ENCODE measurements at places on chromosomes 3 and 15.
A peak's percentile ranks its signal among the peaks of the same experiment; 100 is the strongest.

GRCh38 chr3:110021659-110022058, 684.3 kb upstream of the DPPA4 start:
- DNase-seq = no peak

- DNase-seq = no peak
Measured at GRCh38 chr3:452221-452620, 255.7 kb downstream of the CHL1 start.

DNA sequence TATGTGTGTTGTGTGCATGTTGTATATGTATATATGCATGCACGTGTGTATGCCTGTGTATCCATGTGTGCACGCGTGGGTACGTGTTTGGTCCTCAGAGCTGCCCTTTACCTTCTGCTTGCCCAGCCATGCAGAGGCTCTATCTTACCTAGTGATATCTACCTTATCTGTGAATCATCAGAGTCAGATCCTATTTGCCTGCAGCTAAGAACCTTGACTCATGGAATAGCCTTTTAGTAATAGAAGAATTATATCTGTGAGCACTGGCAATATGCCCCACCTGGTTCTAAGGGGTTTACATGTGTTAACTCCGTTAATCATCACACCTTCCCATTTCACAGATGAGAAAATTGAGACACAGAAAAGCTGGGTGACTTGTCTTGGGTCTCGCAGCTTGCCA, 11.0 kb downstream of the PGPEP1L start:
- DNase-seq = no peak

GRCh38 chr3:4823986-4824925, 155.0 kb upstream of the BHLHE40 start:
- no peak for DNase-seq

DNA sequence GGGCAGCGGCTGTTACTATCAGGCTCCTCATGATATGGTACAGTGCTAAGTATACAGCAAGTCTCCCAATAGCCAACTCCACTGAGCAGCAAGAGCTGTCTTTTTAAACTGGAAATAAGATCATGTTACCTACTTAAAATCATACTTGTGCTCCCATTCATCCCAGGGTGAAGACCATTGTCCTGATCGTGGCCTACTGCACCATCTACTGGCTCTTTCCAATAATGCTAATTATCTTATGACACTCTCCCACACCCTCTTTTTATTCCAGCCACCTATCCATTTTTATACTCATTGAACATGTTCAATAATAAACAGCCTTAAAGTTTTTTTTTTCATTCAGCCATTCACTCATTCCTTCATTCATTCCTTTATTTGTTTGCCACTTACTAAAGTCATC, 117.7 kb downstream of the GBE1 start:
- DNase-seq = no peak

- no peak for DNase-seq
Measured at GRCh38 chr3:119913021-119913420, 131.1 kb downstream of the NR1I2 start.

DNA sequence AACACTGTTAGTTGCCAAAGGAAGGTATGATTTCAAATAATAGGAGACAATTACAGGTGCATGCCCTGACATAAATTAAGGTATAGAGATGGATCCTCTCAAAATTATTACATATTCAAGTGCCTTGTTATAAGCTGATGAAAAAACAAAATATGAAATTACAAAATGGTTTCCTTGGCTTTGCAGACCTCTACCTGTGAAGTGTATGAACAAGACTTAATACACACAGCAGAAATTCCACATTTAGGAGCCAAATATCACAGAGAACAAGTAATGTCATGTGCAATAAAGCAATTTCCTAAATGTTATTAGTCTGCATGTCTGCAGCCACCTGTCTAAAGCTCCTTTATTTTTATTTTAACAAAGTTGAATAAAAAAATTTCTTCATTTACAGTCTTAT, 151.5 kb downstream of the ALCAM start:
- no peak for DNase-seq

DNA sequence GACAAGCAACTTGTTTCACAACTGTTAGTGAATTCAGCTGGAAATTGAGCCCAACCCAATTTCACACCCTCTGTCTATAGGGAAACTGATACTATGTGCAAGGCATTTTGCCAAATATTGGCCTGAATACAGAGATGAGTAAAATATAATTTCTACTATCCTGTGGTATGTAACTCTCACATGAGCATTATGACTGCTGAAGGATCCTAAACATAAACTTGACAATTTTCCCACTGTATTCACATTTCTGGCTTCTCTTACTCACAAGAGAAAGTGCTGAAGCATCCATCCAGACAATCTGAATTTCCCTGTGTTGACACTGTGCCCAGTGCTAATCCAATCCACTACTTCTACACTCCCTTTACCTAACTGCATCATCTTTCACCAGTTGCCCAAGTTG, 28.4 kb downstream of the SERPINI2 start:
- no peak for DNase-seq

- DNase-seq = no peak
Measured at GRCh38 chr3:98806521-98806920, 43.4 kb downstream of the ST3GAL6 start.

GRCh38 chr3:139477710-139478640, 1.7 kb upstream of the RBP2 start:
- DNase-seq = peak; percentile 33

GRCh38 chr3:153233986-153234385, 72.0 kb downstream of the RAP2B start:
- no peak for DNase-seq

DNA sequence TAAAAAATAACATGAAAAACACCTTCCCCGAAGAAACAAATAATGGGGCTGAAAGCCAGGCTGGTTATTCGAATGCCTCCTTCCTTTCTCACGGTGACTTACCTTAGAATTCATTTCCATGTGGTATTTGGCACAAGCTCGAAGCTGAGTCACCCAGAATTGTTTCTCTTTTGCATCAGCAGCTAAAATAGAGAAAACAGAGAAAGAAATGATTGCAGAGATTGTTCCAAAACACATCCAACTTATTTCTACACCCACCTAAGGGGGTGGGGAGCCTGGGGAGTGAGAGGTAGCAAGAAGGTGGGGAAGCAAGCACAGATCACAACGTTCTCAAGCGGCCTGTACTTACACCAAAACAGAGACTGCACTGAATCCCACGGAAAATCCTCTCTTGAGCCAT, 104.7 kb downstream of the OSBPL10 start:
- DNase-seq = no peak

DNA sequence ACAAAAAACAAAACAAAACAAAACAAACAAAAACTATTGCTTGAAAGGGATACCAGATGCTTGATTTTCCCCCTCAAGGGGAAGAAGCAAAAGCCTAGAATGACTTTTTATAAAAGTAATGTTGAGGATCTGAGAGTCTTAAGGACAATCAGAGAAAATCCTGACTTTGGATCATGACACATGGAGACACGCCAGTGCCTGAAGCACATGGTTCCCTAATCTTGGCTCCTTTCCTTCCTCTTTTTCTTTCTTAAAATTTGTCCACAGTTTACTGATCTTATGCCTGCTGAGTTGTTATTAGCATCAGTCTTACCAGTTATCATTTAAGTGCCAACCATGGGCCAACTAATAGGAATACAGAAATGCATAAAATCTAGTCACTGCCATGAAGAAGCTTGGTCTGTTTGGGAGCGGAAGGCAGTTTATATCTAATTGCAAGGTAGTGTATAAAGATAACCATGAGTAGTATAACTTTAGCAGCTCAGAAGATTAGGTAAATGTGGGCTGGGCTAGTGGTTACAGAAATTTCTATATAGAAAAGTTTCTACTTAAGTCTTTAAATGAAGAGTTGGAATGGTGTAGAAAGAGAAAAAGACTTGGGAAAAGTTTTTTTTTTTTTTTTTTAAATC, 6.9 kb downstream of the GLCE start:
- no peak for DNase-seq

DNA sequence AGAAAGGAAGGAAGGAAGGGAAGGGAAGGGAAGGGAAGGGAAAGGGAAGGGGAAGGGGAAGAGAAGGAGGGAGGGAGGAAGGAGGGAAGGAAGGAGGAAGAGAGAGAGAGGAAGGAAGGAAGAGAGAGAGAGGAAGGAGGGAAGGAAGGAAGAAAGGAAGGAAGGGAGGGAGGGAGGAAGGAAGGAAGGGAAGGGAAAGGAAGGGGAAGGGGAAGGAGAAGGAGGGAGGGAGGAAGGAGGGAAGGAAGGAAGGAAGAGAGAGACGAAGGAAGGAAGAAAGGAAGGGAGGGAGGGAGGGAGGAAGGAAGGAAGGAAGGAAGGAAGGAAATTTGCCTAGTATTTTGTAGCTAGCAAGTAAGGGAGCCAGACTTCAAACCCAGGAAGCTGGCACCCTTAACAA, 583.9 kb downstream of the RBMS3 start:
- no peak for DNase-seq

GRCh38 chr15:55859681-55860080, 116.7 kb upstream of the PRTG start:
- DNase-seq = no peak

- no peak for DNase-seq
Measured at GRCh38 chr3:60542995-60543394, 708.3 kb downstream of the FHIT start.

- DNase-seq = no peak
Measured at GRCh38 chr3:40337136-40338108, 27.9 kb downstream of the EIF1B start.

- peak; percentile 89 for DNase-seq
Measured at GRCh38 chr3:13021141-13022114, 51.8 kb downstream of the IQSEC1 start.

GRCh38 chr3:133894353-133895207, 1.1 kb downstream of the RAB6B start:
- no peak for DNase-seq

- DNase-seq = no peak
Measured at GRCh38 chr3:196872316-196872715, 4.6 kb downstream of the SENP5 start.

- no peak for DNase-seq
Measured at GRCh38 chr15:64574301-64575017, 114.1 kb downstream of the ZNF609 start.

- no peak for DNase-seq
Measured at GRCh38 chr3:158789592-158789991, 12.3 kb upstream of the MFSD1 start.

DNA sequence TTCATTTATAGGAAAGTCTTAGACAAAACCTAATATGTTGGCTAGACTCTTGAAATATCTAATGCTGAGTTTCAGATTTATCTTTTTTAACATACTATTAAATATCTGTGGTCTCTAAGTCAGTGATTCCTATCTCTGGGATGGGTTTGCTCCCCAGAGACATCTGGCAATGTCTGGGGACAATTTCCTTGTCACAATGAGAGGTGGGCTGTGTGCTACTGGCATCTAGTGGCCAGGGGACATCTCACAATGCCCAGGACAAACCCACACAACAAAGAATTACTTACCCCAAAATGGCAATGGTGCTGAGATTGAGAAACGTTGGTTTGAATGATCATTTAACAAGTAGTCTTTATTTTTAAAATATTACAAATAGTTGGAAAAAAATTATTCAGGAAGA, 602.1 kb downstream of the MAGI1 start:
- no peak for DNase-seq

DNA sequence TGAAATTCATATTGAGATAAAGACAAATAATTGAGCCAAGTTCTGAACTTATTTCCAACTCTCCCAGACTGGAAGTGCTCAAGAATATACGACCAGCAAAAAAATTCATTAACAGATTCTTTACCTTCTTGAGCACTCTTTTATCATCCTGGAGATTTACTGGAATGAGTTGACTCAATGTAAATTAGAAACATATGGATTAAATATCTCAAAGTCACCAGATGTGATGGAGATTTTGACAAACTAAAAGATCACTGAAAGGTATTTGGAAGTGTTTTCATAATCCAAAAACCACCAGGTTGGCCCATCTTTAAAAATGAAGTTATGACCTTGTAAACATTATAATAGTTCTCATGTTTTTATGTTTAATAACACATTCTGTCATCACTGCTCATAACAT, 433.2 kb upstream of the RASGRP1 start:
- no peak for DNase-seq

DNA sequence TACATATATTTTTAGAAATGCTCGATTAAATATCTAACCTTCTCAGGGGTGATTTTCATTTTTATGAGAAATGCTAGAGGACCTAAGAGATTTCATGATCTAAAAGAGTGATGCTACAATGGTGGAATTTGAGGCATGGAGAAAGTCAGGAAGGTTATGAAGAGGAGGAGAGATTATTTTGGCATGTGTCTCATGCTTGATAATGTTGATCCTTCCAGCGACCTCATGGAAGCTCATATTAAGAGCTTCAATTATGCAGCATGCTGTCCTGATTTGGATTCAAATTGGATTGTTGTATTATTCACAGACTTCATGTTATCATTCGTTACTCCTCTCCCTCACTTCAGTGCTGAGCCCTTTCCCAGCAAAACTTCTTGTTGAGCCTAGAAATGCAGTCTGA, 112.5 kb downstream of the RAP2B start:
- no peak for DNase-seq

DNA sequence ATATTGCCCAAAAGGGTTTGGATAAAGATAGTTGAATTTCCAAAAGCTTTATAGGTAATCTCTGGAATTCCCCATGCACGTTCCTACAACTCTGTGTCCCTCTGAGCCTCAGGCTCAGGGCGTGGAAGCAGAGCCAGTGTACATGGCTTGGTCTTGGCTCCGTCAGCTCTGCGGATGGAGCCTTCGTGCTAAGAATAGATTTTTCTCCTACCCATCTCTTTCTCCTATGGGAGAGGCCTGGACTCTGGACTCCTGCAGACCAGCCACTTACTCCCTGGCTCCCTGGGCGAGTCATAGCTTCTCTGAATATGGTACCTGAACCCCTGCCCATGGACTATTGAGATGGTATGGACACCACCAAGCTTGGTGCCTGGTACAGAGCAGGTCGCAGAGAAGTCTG, 99.9 kb downstream of the EEFSEC start:
- DNase-seq = no peak

GRCh38 chr3:177597311-177598096, 400.2 kb upstream of the TBL1XR1 start:
- peak; percentile 98 for DNase-seq

GRCh38 chr3:62027796-62028195, 345.6 kb downstream of the FEZF2 start:
- DNase-seq = no peak

DNA sequence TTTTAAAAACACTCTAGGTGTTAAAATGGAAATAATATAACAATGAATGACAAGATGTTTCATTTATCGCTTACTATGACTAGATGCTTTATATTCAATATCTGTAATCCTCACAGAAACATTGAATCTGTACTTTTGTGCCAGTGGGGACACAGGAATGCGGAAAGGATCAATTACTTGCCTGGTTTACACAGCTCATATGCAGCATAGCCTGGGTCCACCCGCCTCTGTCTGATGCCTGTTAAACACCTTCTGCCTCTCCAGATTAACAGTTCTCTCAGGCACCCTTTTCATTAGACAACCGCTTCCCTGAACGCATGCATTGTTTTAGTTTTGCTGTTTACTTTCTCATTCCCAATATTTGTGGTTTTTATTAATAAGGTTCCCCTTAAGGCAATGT, 12.9 kb upstream of the KCNAB1 start:
- no peak for DNase-seq

GRCh38 chr3:141763088-141763750, at the start of gene GRK7:
Gene GRK7 (plus strand): TSS chr3:141763408. CDS start chr3:141778285, 14,877 bp downstream.
- no peak for DNase-seq

GRCh38 chr15:99764522-99764921, 31.3 kb upstream of the LYSMD4 start:
- no peak for DNase-seq
